ENCODE measurements at places on chromosomes 11 and 22. TPM values are rescaled to one million over a fixed set of nuclear protein-coding genes. Genes with fewer than 3 reads are reported as not detected.

The SLC22A9 gene
- not detected for total RNA-seq

The VSIG2 gene
- total RNA-seq: 0.17 TPM

The CEND1 gene
- total RNA-seq: 3.9 TPM

The FGF19 gene
- total RNA-seq: not detected

The OR51B4 gene
- total RNA-seq: not detected

The PRG2 gene
- not detected for total RNA-seq

The OR6A2 gene
- total RNA-seq: not detected

The NTM gene
- total RNA-seq: 4.9 TPM

The RAB38 gene
- total RNA-seq: 6.2 TPM

The C11orf97 gene
- not detected for total RNA-seq

The SCGB1C1 gene
- not detected for total RNA-seq

The HSCB gene
- total RNA-seq: 29.1 TPM

The OLFML1 gene
- total RNA-seq: 2.5 TPM

The TTLL12 gene
- 47.3 TPM for total RNA-seq

The FIBIN gene
- 12.1 TPM for total RNA-seq

The DBX1 gene
- not detected for total RNA-seq

The SCN2B gene
- 0.15 TPM for total RNA-seq

The ACAT1 gene
- total RNA-seq: 165 TPM

The GRAP2 gene
- not detected for total RNA-seq

The NRGN gene
- total RNA-seq: 6.6 TPM

The JAM3 gene
- 32.6 TPM for total RNA-seq

The CDPF1 gene
- total RNA-seq: 14.6 TPM

The CRYAB gene
- 20.0 TPM for total RNA-seq
